ENCODE measurements at places on chromosomes 11 and 22.

DNA sequence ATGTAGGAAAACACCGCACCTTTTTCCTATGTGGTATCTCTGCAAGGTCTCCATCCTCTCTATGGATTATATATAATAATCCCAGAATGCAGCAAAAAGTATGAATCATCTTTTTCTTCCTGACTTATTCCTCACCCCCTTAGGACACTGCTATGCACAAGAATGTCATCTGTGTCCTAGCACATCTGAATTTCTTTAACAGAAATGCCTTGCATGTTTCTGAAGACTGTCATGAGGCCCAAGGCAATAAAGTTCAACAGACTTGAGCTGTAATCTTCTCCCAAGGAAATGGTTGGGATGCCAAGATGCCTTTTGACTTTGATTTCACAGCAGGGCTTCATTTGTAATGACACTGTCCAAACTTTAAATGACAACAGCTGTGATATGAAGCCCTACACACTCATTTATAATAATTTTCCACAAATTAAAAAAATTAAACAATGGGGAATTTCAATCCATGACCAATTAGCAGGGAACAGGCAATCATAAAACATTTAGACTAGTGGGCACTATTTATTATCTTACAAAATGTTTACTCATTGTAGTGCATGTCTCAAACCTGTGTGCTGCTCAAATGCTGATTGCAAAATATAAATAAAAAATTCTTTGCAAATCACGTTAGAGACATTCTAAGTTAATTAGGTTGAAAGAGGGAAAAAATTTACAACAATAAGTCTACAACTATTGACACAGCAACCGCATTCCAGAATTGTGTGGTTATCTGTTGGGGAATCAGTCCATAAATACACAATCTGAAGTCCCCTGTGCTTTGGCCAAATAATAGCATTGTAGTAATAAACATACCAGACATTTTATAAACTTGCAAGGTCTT lies 242.3 kb downstream of the SWAP70 start:
- no peak for DNase-seq

DNA sequence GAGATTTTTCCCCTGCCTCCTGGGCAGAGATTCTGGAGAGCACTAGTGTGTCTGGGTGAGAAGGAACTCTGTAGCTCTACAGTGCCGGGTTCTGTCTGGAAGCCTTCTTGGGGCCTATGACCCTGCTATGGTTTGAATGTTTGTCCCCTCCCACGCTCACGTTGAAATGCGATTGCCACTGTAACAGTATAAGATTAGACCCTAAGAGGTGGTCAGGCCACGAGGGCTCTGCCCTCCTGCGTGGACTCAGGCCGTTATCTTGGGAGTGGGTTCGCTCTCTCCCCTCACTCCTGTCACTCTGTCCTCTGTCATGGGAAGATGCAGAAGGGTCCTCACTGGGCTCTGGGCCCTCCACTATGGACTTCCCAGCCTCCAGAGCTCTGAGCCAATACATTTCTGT lies 3.5 kb downstream of the AP5B1 start:
- DNase-seq: no peak

- no peak for DNase-seq
These were observed 787.6 kb downstream of the BRD1 start for GRCh38 chr22:49040111-49040510.

GRCh38 chr11:113022262-113022661 lies 61.0 kb downstream of the NCAM1 start:
- no peak for DNase-seq

DNA sequence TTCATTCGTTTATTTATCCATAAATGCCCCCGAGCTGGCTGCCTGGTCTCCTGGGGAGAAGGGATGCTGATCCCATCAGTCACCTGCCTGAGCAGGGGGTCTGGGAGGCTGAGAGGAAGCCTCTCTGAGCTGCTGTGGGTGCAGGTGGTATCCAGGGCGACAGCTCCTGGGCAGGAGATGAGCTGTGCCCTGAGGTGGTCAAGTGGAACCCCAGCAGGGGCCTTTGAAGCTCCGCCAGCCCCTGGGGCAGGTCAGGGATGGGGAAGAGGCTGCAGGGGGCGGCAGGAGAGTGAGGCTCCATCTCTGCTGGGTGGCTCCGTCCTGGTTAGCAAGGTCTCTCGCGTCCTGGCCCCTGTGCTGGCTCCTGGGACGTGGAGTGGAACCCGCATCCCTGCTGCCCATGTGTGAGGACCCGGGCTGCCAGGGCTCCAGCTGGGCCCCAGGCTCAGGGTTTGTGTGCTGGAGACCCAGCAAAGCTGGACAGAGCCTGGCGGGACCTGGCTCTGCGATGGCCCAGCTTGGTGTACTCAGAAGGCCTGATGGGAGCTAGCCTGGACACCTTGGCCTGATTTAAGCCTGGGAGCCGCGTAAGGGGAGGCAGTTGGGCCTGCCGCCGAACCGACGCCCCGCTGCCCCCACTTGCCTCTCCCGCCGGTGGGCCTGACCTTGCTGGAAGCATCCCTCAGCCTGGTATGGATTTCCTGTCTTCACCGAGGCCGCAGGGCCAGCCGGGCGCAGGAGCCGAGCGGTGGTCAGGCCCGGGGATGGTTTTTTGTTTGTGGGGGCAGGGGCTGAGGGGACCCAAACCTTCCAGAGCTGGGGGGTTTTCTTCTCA lies 44.5 kb downstream of the RTN4R start:
- no peak for DNase-seq

GRCh38 chr11:120441592-120441991 lies 70.0 kb upstream of the GRIK4 start:
- no peak for DNase-seq

- DNase-seq: no peak
These were observed 667.5 kb downstream of the NTM start for GRCh38 chr11:132037956-132038355.
